ENCODE measurements at places on chromosomes 2 and 18.

DNA sequence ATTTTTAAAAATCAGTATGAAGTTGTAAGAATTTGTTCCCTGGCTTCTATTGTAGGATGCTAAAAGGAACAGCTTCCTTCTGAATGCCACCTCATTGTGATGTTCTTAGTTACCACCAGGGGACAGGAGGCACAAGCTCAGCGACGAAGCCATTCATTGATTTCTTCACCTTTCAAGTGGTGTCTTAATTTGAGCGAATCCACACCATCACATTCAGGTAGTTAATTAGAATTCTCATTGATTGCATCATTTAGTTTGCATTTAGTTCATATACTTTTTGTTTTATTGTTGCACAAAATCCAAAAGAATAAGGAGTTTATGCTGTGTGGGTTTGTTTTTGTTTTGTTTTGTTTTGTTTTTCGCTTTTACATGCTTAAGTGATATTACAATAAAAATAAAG lies 23.1 kb downstream of the CYP27C1 start:
- no peak for DNase-seq

- no peak for DNase-seq
Observed at GRCh38 chr18:6755107-6755506, 25.6 kb downstream of the ARHGAP28 start.

- DNase-seq, result no peak
Observed at GRCh38 chr2:171811245-171811628, 82.8 kb downstream of the SLC25A12 start.

GRCh38 chr2:1397350-1397749 lies 15.9 kb upstream of the TPO start:
- DNase-seq, result no peak

DNA sequence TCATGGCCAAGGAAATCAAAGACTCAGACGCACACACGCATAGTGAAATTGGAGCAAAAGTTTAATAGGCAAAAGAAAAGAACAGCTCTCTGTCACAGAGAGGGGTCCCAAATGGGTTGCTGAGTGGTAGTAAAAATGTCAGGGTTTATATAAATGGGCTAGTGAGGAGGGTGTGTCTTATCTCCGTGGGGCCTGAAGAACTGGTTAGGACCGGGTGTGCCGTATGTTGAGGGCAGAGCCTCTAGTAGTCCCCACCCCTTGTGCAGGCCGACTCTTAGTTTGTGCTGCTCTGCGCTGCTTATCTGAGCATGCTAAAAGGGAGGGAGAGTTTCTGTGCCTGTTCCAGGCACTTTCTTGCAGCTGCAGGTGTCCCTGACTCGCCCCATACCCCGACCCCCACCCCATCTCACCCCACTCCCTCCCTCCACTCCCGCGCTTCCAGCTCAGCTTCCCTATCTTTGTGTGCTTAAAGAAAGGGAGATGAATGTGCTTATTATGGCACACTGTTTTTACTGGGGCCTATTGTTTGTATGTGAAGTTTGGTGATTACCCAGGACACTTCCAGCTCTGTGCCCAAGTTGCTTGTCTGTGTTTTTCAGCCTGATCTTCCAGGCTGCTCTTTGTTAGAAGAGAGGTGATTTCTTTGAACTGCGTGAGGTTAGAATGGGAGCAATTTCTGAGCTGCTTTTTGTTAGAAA lies 167.4 kb downstream of the SPAG16 start:
- no peak for DNase-seq

GRCh38 chr2:85703329-85703728 lies 9.2 kb downstream of the GNLY start:
- no peak for DNase-seq

- DNase-seq, result no peak
Observed at GRCh38 chr2:182377467-182377866, 49.4 kb downstream of the PDE1A start.

DNA sequence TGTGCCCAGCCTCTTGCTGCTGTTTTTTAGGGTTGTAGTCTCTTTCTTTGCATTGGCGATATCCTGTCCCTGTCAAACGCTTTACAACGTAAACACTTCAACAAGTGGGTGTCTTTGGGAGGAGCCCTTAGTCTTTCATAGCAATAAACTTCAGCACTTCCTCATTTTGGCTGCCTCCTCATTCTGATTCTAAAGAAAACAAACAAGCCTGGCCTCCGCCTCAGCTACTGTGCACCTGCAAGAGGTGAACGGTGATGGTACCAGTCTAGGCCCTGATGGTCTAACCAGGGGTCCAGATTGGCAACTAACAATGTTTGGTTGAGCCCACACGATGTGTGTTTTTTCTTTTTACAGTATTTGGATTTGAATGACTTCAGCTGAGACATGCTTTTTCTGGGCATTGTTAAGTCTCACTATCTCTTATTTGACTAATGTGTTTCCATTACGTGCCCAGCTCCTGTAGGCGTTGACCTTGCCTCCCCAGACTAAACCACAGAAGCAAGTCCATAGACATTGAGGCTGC lies 53.2 kb upstream of the CUL3 start:
- no peak for DNase-seq

DNA sequence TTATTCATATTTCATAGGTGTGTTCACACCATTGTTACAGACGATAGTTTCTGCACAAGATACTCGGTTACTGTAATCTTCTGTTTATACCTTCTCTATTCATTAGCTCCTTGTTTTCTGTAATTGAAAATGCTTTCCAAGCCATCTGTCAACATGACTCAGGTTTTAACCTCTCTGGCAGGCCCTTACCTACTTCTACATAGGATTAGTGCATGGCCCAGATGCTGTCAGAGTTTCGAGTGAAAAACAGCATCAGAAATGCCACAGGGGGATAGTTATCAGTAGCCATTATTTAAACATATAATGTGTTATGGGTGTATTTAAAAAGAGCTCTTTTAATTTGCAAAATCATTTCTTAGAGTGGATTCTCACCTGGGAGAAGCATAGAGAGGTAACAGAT lies 596.4 kb downstream of the FBXO15 start:
- no peak for DNase-seq

DNA sequence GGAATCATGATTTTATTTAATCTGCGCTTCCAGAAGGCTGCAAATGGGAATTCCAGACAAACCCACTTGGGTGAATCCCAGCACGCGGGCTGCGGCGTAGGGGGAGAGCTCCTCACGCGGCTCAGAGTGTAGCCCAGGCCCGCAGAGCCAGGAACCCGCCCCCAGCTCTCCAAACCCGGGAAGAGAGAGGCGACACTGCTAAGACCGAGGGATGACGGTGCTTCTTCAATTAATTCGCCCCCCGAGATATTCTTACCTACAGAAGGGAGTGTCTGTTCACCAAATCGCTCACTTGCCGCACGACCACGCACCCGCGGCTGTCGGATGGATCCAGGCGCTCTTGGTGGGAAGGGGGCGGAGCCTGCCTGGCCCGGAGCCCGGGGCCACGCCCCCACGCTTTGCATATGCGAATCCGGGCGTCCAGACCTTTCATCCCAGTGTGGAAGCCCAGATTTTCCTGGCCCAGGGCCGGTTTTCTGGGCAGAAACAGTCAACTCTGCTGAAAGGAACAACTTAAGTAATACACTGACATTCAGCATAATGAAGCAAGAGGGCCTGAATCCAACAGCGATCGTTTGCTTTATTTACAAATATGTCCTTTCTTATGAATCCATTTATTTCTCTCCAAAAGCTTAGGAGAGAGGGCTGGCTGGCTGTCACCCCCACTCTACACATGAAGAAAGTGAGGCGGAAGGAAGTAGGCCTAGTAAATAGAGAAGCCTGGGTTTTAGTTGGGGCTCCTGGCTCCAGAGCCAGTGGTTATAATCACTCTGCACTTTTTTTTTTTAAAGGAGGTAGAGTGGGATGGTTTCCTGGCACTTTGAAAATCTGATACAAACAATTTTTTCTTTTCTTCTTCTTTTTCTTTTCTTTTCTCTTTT lies at the start of gene SLC19A3:
Gene SLC19A3, minus strand, starts transcription at position 342 of the 881 bp plus-strand sequence. CDS start 15,710 bp downstream, outside the sequence.
- no peak for DNase-seq

GRCh38 chr2:178478130-178478438 lies 316 bp downstream of the FKBP7 start:
- no peak for DNase-seq

DNA sequence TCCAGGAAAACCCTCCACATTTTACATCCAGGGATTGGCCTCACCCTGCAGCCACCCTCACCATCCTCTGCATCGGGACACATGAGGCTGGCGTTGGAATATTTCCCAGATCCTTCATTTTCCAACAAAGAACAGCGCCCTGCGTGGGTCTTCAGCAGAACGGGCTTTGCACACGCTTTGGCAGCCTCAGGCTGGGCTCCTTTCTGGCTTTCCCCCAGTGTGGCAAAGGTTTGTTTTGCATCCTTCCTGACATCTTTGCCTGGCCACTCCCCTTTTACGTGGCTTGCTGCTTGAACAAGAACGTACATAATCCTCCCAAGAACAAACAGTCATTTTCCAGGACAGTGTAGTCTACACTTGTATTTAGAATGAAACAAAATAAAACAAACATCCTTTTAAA lies 25.6 kb upstream of the GREB1 start:
- no peak for DNase-seq

GRCh38 chr2:178796079-178796677 lies 11.0 kb downstream of the TTN start:
- DNase-seq, result no peak

Measured in activated CD8-positive, alpha-beta memory T cell treated with anti-CD3 and anti-CD28 coated beads, Interleukin-2, amount 50 U/mL, for 4 hours (primary cell).